ENCODE measurements at places on chromosomes 6 and 20.

GRCh38 chr6:157535340-157536222 lies 154.6 kb downstream of the ZDHHC14 start:
- DNase-seq = peak; percentile 75

- peak; percentile 3 for DNase-seq
Measured at GRCh38 chr6:162681447-162681846, 46.1 kb downstream of the PRKN start.

DNA sequence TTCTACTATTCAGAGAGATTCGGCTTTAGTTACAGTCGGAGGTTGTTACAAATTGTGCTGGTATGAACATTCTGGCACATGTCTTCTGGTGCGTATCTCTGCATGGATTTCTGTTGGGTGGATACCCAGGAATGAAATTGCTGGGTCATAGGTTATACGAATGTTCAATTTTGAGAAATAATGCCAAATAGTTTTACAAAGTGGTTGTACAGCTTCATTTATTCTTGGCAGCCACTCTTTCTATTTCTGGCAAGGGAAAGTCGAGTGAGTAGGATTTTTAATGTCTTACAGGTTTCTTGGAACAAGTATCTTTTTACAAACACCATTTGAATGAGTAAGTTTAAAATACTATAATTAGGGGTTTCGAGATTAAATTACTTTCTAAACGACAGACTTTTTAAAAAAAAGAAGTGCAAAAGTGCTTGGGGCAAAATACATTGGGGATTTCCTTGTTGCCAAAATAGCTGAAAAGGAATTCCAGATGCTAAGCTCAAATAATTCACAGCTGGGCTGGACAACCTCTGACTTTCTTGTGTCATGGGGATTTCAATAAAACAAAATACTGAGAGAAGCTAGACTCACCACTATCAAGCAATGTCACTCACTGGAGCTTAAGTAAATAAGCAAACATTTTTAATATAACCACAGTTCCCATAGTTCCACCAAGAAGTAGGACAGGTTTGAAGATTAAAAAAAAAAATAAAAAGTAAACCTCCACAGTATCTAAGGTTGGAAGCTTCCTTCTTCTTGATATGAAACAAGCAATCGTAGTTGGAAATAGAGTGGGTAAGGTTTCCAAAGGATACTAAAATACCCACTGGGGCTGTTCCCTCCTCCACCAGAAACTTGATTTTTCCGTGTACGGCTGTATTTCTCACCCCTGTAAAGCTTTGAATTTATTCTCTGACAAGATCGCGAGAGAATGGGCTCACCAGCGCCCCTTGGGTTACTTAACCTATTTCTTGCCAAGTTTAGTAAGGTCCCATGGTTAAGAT lies 21.6 kb upstream of the GFOD1 start:
- DNase-seq = no peak

DNA sequence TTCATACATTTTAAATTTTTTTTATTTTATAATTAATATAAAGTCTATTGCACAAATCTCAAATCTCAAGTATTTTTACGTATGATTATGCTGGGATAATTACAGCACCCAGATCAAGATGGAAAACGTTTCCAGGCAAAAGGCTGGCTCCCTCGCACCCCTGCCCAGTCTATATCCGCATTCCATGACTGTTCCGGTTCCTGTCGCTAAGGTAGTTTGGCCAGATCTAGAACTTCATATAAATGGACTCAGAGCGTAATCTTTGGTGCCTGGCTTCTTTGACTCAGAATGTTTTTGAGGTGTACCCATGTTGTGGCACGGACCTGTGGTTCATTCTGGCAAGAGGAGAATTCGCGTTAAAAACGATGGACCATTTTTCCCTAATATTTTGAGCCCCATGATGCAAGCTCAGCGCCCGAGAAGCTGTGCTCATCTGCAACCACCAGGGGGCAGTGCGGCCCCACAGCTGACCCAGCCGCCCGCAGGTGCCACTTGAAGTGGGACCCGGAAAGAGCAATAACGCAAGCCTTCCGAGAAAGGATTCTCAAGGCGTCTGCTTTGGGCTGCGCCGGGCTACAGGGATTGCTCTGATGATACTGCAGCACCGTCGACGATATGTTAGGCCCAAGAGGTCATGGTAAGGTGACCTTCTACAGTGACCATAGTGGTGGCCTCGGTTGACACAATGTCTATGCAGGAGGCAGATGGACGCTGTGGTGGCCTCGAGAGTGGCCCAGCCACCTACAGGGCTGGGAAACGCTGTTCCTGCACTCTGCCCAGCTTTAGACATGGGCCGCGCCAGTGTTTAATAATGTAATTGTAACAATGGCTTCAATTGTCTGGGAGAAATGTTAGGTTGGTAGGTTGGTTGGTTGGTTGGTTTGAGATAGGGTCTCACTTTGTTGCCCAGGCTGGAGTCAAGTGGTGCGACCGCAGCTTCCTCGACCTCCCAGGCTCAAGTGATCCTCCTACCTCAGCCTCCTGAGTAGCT lies 160.1 kb downstream of the ZMYND8 start:
- peak; percentile 73 for DNase-seq

- no peak for DNase-seq
Measured at GRCh38 chr6:19599796-19600464, 237.2 kb upstream of the ID4 start.

GRCh38 chr6:139927742-139928305 lies 553.4 kb upstream of the CITED2 start:
- DNase-seq = no peak

- no peak for DNase-seq
Measured at GRCh38 chr6:45687570-45687969, 309.8 kb upstream of the SUPT3H start.

DNA sequence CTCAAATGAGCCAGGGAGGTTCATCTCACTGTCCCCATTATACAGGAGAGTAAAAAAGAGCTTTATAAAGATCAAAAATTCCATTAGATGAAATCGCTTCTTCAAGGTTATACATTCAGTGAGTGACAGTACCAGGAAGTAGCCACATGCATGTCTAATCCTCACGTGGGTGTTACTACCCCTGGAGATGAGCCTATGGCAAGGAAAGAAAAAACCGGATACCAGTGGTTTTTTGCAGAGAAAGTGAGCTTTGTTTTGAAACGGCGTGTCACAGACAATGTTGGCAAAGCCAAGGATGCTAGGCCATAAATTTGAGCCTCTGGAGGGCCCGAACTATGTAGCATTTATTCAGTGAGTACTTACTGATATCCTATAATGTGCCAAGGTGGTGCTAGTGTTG lies 215.0 kb upstream of the RIN2 start:
- DNase-seq = peak; percentile 52

GRCh38 chr6:129835691-129836090 lies 25.4 kb downstream of the TMEM244 start:
- DNase-seq = no peak

DNA sequence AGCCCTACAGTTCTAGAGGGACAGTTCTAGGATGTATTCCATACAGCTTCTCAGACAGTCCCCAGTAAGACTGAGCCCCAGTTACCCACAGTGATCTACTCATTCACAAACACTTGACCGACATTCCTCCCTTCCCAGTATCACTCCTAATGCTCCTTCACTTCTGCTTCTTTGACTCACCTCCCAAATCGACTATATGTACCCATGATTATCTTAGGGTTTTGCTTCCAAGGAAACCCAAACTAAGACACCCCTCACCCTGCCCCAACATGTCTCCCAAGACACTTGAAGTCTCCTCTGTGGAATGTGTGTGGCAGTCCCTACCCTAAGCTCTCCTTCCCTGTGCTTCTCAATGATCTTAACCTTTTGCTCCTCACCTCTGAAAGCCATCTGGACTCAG lies 23.6 kb upstream of the TGM6 start:
- no peak for DNase-seq

- DNase-seq = peak; percentile 96
Measured at GRCh38 chr6:53461041-53461656, 83.8 kb downstream of the GCLC start.

GRCh38 chr6:38782616-38783015 lies 67.5 kb downstream of the DNAH8 start:
- no peak for DNase-seq

DNA sequence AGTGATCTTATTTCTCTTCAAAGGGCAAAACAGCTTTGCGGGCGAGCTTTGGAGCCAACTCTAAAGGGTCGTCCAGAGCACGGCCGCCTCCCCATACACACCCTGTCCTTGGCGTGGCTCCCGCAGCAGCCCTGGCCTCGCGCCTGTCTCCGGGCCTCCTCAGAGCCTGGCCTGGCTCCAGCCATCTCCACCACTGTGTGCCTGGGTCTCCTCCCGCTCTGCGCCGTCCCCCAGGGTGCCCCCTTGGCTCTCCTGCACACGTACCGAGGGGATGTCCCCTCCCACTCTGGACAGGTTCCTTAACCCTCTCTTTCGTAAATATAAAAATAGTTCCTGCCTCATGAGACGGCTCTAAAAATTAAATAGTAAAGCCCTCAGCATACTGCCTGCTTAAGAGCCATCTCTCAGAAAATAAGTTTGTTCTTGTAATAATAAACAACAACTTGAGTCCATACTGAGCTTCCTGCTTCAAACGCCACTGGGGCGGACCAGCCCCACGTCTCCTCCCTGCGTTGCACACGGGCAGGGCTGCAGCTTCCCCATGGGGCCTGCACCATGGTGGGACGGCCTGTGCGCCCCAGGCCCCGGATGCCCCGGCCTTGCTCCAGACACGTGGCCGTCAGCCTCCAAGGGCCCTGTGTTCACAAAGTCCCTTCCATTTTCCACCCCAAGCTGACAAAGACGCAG lies 226.2 kb downstream of the TTLL2 start:
- no peak for DNase-seq

DNA sequence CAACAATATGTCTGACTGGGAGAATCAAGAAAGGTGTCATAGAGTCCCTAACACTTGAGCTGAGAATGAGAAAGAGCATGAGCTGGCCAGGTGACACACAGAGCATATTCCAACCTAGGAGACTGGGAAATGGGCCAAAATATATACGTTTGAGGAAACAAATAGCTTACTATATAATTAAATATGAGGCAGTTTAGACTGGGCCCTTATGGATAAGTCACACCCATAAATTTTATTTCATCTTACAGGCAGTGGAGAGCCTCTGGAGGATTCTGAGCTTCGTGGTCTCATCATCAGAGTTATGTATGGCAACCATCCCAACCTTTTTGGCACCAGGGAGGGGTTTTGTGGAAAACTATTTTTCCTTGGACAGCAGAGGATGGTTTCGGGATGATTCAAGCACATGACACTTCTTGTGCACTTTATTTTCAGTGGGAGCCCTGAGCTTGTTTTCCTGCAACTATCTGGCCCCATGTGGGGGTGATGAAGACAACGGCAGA lies 12.9 kb upstream of the NQO2 start:
- DNase-seq = no peak

DNA sequence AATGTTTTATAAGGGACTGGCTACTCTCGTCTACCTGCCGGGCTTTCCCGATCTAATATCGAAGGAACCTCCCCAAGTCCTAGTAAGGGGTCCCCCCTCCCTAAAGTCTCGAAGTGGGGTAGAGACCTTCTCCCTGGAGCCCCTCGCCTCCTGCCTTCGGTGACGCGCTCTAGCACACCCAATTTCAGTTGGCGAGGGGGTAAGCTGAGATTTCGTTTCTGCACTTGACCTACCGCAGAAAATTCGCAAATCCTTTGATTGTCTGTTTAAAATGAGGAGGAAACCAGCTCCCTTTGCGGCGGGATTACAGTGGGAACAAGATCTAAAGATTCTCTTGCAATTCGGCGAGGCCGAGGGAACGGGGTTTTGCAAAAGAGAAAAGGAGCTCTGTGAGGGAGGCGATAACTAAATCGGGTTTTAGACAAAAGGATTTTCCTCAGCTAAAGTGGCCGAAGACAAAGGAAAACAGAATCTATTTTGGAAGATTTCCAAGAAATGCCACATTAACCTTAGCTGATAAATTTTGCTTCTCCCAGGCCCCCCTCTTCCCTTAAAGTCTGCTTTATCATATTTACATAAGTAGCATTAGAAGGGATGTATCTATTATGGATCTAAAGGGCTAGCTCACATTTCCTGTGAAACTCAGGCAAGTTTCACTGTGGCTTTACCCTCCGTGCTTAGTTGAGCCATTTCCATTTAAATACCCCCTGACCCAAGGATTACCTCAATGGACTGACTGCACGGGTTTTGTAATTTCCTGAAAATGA lies 8.4 kb downstream of the SIM1 start:
- DNase-seq = no peak

GRCh38 chr6:109297406-109298110 lies 84.7 kb downstream of the CD164 start:
- DNase-seq = no peak

DNA sequence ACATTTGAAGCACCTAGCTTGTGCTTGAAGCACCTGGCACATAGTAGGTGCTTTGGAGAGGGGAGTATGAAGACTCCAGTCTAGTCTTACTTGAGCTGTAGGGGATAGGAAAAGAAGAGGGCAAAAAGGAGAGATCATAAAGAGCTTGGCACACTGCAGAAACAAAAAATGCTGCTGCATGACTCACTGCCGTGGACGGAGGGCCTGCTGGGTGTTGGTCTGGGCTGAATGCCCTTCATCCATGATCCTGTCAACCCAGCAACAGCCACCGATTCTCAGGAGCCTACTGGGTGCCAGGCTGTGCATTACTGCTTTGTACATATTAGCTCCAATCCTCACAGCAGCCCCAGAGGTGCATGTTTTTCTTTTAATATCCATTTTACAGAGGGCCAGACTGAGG lies 6.0 kb downstream of the PDYN start:
- no peak for DNase-seq

DNA sequence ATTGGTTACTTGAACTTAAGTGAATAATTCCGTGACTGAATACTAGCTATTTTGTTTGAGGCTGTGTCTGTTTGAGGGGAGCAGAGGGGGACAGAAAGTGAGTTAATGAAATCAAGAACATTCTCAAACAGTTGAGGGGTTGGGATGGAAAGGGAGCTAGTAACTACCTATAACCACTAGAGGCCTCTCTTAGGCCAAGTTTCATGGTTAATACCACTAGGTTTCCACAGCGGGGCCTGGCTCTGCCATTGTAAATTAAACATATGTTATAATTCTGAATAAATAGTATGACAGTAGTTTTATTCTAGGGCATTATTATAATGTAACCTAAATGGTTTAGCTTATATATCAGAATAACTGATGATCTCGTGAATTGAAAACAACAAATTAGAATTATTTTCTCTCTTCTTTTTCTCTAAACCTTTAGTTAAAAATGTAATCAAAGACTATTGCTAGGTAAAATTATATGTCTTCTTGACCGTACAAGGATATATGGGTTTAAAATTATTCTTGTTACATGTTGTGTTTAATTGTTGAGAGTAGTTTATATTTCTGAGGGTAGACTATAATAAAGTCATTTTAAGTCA lies 108.1 kb downstream of the BCKDHB start:
- DNase-seq = peak; percentile 27

GRCh38 chr6:63858691-63859090 lies 223.1 kb downstream of the PHF3 start:
- no peak for DNase-seq

Measured in inflammatory macrophage treated with lipopolysaccharide for 1 hour (primary cell).